Cardiac muscle cell (in vitro differentiated cells and primary cell): ENCODE measurements at places on chromosomes 2 and 18.

- no peaks in the 10 kb centered on the region for H3K36me3 ChIP-seq
- peaks cover 18% of the 10 kb centered on the region for H3K4me1 ChIP-seq
- H3K27ac ChIP-seq, result peak overlapping the region; percentile 31
- DNase-seq, result peak; percentile 80
- no peaks in the 10 kb centered on the region for H3K27me3 ChIP-seq
- H3K4me3 ChIP-seq, result no peak overlapping the region
These were observed 136.3 kb upstream of the SLC39A10 start for GRCh38 chr2:195520671-195521155.

GRCh38 chr2:241862093-241862492 lies 3.4 kb upstream of the PDCD1 start:
- no peaks in the 10 kb centered on the region for H3K27me3 ChIP-seq
- no peaks in the 10 kb centered on the region for H3K36me3 ChIP-seq
- no peak overlapping the region for H3K27ac ChIP-seq
- H3K4me1 ChIP-seq, result no peaks in the 10 kb centered on the region
- H3K4me3 ChIP-seq, result no peak overlapping the region

GRCh38 chr2:178057179-178057680 lies 15.3 kb downstream of the PDE11A start:
- H3K4me3 ChIP-seq, result no peak overlapping the region
- H3K4me1 ChIP-seq, result peaks cover 15% of the 10 kb centered on the region
- no peaks in the 10 kb centered on the region for H3K27me3 ChIP-seq
- no peak overlapping the region for H3K27ac ChIP-seq

DNA sequence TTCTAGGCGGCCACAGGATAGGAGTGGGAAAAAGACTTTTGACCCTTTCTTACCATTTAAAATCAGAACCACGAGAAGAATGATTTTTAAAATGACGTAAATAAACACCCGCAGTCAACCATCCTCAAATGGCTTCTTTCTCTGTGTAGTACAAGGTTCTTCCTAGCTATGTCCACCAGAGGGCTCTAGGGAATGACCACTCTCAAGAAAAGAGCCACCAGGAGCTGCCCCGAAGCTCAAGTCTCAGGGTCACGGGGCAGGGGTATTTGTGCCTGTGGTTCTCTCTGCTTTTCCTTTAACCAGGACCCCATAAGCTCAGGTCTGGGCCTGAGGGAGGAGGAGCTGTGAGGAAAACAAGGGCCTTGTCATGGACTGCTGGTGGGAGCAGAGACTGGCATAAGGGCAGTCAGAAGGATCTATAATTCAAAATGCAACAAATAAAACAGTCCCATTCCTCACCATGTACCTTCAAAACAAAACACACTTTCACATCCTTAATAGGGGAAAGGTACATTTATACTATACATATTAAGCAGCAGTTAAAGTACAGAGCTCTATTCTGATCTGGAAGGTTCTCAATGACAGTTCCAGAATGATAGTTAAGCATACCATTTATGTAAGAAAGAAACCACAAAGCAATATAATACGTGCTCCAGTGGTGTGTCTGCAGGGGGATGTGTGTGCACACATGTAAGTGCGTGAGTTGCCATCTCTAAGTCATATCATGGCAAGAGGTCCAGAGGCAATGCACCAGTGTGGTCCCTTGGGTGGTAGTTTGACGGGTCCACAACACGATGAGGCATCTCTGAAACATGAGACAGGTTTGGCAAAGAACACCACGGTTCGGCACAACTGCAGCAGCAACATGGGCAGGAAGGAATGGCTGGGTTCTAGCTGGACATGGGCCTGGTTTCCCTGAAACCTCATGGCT lies 18.6 kb downstream of the LYPD1 start:
- H3K27ac ChIP-seq, result no peak overlapping the region
- no peaks in the 10 kb centered on the region for H3K36me3 ChIP-seq
- peaks cover 52% of the 10 kb centered on the region for H3K27me3 ChIP-seq

GRCh38 chr2:109649736-109650695 lies 35.9 kb downstream of the SOWAHC start:
- no peak overlapping the region for H3K4me3 ChIP-seq
- no peaks in the 10 kb centered on the region for H3K36me3 ChIP-seq
- no peaks in the 10 kb centered on the region for H3K27me3 ChIP-seq
- peaks cover 2% of the 10 kb centered on the region for H3K4me1 ChIP-seq
